HFFc6 (cell line): ENCODE measurements at places on chromosomes 7 and 10. TPM values are rescaled to one million over a fixed set of nuclear protein-coding genes. Genes with fewer than 3 reads are reported as not detected.
A peak's percentile ranks its signal among the peaks of the same experiment; 100 is the strongest.

DNA sequence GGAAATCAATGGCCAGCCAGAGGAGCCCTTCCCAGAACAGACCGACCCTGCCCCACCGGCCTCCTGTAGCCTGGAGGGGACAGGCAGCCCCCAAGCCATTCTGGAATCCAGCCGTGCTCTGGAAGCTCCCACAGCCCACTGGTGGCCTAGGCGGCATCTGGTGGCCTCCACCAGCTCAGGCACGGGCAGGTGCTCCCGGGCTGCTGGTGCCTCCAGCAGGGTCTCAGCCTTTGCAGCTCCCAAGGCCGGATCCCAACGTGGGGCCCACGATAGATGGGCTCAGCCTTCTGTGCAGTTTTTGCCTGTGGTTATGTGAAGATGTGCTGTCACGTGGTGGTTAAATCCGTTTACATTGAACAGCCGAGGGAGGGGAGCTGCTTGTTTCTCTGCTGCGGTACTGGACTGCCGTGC lies 44.4 kb downstream of the JAKMIP3 start:
- H3K4me3 ChIP-seq: no peak overlapping the region
- H3K27ac ChIP-seq: no peak overlapping the region
- H3K36me3 ChIP-seq: no peaks in the 10 kb centered on the region
- peaks cover 15% of the 10 kb centered on the region for H3K27me3 ChIP-seq
- DNase-seq: no peak

Gene DPYSL4
- 0.13 to 2.6 TPM (median 2.0 TPM) in 3 replicates for total RNA-seq

Gene UPK3B
- total RNA-seq: not detected in 3 replicates

GRCh38 chr10:89367529-89367928 lies 10.3 kb upstream of the IFIT1B start:
- H3K27me3 ChIP-seq: peaks cover 2% of the 10 kb centered on the region; the same call in 1 of the 2 replicates
- H3K4me3 ChIP-seq: no peak overlapping the region
- peaks cover 44% of the 10 kb centered on the region for H3K4me1 ChIP-seq
- no peak overlapping the region for H3K27ac ChIP-seq
- DNase-seq: no peak

Gene WASL
- 24.8 to 26.5 TPM (median 25.9 TPM) in 3 replicates for total RNA-seq

Gene SEMA3C
- 58.3 to 74.1 TPM (median 63.5 TPM) in 3 replicates for total RNA-seq

Gene SLC18A2
- not detected in 3 replicates for total RNA-seq

DNA sequence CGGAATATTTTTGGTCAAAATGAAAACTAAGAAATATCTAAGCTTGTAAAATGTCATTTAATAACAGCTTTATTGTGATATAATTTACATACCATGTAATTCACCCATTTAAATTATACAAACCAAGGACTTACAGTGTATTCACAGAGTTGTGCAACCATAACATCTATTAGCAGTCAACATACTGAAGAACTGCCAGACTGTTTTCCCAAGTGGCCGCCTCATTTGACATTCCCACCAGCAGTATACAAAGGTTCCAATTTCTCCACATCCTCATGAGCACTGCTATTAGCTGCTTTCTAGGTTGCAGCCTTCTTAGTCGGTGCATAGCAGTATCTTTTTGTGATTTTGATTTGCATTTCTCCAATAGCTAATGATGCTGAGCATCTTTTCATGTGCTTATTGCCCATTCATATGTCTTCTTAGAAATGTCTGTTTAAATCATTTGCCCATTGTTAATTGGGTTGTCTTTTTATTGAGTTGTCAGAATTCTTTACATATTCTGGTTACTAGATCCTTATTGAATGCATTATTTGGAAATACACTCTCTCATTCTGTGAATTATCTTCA lies 153.0 kb upstream of the FGFR2 start:
- H3K4me1 ChIP-seq: peaks cover 29% of the 10 kb centered on the region
- no peak overlapping the region for H3K4me3 ChIP-seq
- DNase-seq: no peak
- peaks cover 14% of the 10 kb centered on the region for H3K36me3 ChIP-seq

Gene AGAP9
- total RNA-seq: 2.3 to 3.1 TPM (median 2.6 TPM) in 3 replicates

Gene PILRA
- total RNA-seq: 0.32 TPM in 1 of 3 replicates, not detected in the others

Gene TUBAL3
- total RNA-seq: not detected in 2 replicates

- no peaks in the 10 kb centered on the region for H3K4me1 ChIP-seq
- peaks cover 2% of the 10 kb centered on the region; the same call in 1 of the 2 replicates for H3K27me3 ChIP-seq
- H3K27ac ChIP-seq: no peak overlapping the region
- DNase-seq: no peak
- no peaks in the 10 kb centered on the region for H3K36me3 ChIP-seq
- H3K4me3 ChIP-seq: no peak overlapping the region
These were observed 59.6 kb upstream of the TRIM24 start for GRCh38 chr7:138400400-138400886.

Gene GNAT3
- not detected in 3 replicates for total RNA-seq

- peaks cover 85% of the 10 kb centered on the region for H3K4me1 ChIP-seq
- H3K27ac ChIP-seq: peak overlapping the region; percentile 97
- no peak for DNase-seq
These were observed 107.2 kb upstream of the FAM133B start for GRCh38 chr7:92697414-92697813.

DNA sequence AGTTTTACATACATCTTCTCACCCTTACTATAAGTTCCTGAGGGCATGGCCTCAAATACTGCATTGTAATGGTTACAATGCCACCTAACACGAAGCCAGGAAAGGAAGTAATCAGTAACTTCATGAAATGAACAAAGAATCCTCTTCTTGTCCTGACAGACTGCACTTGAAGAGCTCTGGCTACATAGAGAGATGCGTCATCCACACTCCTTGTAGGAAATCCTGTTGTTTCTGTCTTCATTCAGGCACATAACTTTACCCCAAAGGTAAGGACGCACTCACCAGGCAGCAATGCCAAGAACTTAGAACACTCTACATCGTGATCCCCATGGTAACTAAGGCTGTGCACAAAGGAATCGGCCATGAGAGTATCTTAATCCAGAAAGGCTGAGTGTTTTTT lies 80.3 kb upstream of the ARID5B start:
- no peak overlapping the region; the same call in 1 of the 2 replicates for H3K27ac ChIP-seq
- peaks cover 62% of the 10 kb centered on the region for H3K4me1 ChIP-seq
- H3K4me3 ChIP-seq: no peak overlapping the region
- no peaks in the 10 kb centered on the region for H3K36me3 ChIP-seq
- DNase-seq: no peak
- H3K27me3 ChIP-seq: no peaks in the 10 kb centered on the region

GRCh38 chr10:4719036-4719435 lies 107.0 kb upstream of the AKR1E2 start:
- peaks cover 14% of the 10 kb centered on the region; the same call in 1 of the 2 replicates for H3K36me3 ChIP-seq
- H3K4me1 ChIP-seq: peaks cover 45% of the 10 kb centered on the region
- H3K27me3 ChIP-seq: no peaks in the 10 kb centered on the region
- H3K4me3 ChIP-seq: no peak overlapping the region
- H3K27ac ChIP-seq: no peak overlapping the region

Gene FRAT2
- total RNA-seq: 2.6 to 2.9 TPM (median 2.8 TPM) in 3 replicates

DNA sequence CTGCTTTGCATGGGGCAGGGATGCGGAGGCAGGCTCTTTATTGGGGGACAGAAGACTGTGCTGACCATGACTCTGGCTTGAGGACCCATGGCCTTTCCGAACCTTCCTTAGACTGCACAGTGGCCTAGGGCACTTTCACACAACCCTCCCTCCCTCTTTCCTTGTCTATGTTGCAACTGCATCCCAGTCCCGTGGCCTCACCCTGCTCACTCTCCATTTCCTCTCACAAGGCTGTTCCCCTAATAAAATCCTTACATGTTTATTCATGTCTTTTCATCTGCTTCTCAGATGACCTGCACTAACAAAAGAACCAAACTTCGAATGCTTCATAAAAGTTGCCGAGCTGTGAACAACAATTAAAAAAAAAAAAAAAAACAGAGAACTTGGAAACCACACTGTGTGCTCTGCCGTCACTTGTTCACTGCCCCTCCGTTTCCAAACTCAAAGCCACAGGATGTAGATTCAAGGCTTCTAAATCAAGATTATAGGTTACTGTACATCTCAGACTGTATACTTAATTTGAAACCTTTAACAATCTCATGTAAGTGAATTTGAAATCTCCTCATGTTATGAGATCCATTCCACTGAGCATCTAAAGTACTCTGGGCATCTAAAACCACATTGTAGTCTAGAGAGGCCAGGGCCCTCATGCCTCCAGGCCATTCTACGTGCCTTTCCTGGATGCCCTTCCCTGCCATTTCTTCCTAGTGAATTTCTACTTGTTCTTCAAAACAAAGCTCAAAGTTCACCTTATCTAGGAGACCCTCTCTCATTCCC lies 265.9 kb downstream of the SNX13 start:
- H3K27ac ChIP-seq: 0 out of 2 replicates have a peak overlapping the region, but pooled peaks have one; percentile 5
- H3K27me3 ChIP-seq: no peaks in the 10 kb centered on the region; the same call in 1 of the 2 replicates
- H3K4me1 ChIP-seq: peaks cover 54% of the 10 kb centered on the region
- no peak for DNase-seq
- H3K4me3 ChIP-seq: no peak overlapping the region
